ENCODE measurements at places on chromosomes 6 and 20.
A peak's percentile ranks its signal among the peaks of the same experiment; 100 is the strongest.

DNA sequence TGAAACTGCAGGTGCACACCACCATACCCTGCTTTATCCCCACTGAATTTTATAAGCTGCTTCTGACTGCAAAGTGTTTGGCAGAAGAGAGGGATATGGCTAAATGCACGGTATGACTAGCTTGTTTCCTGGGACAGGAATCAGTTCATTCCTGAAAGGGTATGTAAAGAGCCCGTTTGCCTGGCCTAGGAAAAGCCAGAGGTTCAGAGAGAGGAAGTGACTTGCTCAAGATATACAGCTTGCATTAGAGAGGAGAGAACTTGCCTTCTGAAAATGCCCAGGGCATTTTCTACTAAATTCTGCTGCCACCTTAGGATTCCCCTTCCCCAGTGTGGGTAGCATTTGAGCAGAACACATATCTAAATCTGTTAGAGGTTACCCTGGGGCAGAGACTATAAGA, 683 bp upstream of the GCNT2 start:
- no peak for DNase-seq

DNA sequence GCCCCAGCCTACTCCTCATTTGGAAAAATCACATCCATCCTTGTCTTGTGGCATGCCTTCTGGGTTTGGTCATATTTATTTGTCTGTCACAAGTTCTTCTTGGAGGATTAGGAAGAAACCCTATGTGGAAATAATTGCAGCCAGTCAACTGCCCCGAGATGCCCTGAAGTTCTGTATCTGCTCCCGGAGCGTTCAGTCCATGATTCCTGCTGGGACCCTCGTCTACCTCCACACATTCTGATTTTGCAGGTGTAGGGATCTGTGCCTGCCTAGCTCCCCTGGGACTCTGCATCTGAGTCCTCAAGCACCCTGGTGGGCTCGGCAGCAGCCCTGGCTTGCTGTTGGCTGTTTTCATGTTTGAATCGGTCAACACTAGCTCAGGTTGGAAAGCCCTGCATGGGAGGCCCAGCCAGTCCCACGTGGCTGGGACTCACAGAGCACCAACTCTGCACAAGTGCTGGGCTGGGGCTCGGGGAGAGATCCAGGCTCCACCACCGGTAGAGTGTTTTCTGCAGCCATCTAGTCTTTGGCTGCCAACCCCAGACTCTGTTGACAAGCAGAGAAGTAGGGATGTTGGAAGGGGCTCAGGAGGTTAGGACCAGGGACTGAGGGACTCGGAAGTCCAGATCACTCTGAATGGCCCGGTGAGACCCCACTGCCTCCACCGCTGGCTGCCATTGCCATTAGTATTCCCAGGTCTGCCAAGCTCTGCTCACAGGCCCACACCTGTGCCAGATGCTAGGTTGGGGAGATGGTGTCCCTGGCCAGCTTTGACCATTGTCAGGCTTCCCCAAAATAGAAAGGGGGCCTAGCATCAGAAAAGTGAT, 183.5 kb upstream of the CST7 start:
- no peak for DNase-seq

GRCh38 chr6:141326426-141326825, 806.3 kb upstream of the GJE1 start:
- peak; percentile 92 for DNase-seq

GRCh38 chr6:16723826-16724225, 37.4 kb downstream of the ATXN1 start:
- peak; percentile 92 for DNase-seq

GRCh38 chr6:39029156-39030011, 19.2 kb upstream of the GLP1R start:
- no peak for DNase-seq

GRCh38 chr6:827431-827830, 134.5 kb upstream of the EXOC2 start:
- DNase-seq, result no peak

GRCh38 chr6:157708239-157708638, 114.8 kb upstream of the SNX9 start:
- no peak for DNase-seq

- no peak for DNase-seq
These were observed 665.7 kb upstream of the GJE1 start for GRCh38 chr6:141467041-141467440.

GRCh38 chr20:41848180-41848579, 230.0 kb upstream of the CHD6 start:
- no peak for DNase-seq

DNA sequence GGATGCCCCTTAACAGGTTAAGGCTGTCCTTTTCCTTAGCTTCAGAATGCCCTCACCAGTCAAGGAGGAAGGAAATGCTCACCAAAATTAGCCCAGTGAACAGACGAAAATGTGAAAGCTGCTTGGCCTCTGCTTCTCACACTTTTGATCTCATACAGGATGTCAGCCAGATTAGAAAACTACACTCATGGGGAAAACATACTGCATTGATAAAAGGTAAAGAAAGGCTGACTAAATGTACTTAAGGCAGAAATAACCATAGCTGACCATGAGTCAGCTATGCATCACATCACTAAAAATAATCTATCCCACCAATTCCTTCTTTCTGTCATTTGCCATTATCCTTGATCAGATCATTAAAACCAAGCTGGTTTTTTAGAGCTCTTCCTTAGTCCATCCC, 198.4 kb upstream of the TENT5A start:
- DNase-seq, result no peak

- DNase-seq, result no peak
These were observed 29.8 kb downstream of the ADGRG6 start for GRCh38 chr6:142331601-142332000.
